ENCODE measurements at places on chromosomes 13 and 19.

- no peak for DNase-seq
Measured at GRCh38 chr13:29323954-29324353, 271.5 kb downstream of the SLC7A1 start.

GRCh38 chr19:38055655-38056521 is 148.9 kb downstream of the SIPA1L3 start:
- DNase-seq, result no peak

- DNase-seq, result peak; percentile 67
Measured at GRCh38 chr19:45424191-45425058, 708 bp upstream of the ERCC1 start.

GRCh38 chr19:3652422-3652821 is 25.8 kb upstream of the CACTIN start:
- DNase-seq, result no peak

GRCh38 chr13:112854321-112854720 is 114.7 kb upstream of the MCF2L start:
- no peak for DNase-seq

All from stimulated activated CD8-positive, alpha-beta memory T cell treated with anti-CD3 and anti-CD28 coated beads, Interleukin-4, amount 100 ng/mL, for 48 hours (primary cell).